GM10248 (cell line): ENCODE measurements at places on chromosomes 4 and X.

GRCh38 chr4:97238956-97239666 lies 904.2 kb downstream of the STPG2 start:
- DNase-seq, result no peak

GRCh38 chr4:75371915-75372314 lies 142.3 kb downstream of the RCHY1 start:
- DNase-seq, result no peak

DNA sequence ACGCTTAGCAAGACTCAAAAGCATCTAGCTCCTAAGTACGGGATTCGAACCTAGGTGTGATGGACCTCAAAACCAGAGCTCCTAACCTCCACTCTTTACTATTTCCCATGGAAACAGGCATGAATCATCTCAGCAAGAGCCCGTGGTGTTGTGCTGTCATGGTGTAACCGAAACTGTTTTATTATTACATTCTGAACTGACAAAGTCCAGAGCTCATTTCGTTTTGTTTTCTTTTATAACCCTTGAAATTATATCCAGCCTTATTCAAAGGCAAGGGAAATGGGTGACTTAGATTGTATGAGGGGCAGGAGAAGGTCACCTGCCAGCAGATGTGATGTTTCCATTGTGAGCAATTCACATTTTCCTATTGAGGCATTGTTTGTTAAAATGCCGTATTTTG lies 301.1 kb downstream of the FRMPD4 start:
- no peak for DNase-seq

DNA sequence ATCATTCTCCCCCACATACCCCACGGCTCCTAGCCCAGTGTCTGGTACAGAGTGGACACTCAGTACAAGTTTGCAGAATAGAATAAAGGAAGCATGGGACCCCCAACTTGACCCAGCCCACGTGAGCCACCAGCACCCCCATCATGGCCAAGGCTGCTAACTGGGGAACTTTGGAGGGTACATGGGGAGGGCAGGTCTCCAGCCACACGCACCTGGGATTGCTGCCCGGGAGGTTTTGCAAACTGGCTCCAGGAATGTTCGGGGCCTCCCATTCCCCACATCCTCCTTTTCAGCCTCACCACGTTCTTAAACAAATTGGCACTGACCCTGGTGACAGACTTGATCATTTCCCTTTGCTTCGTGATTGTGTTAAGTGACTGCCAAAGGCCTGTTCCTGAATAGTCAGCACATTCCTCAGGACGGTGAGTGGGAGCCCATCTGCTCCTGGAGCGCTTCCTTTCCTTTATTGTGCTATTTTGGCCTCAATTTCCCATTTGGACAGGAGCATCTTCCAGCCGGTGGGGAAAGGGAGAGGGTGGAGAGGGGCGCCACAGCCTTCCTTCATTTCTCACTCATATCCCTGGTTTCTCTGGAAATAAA lies 18.7 kb upstream of the XPNPEP2 start:
- no peak for DNase-seq

DNA sequence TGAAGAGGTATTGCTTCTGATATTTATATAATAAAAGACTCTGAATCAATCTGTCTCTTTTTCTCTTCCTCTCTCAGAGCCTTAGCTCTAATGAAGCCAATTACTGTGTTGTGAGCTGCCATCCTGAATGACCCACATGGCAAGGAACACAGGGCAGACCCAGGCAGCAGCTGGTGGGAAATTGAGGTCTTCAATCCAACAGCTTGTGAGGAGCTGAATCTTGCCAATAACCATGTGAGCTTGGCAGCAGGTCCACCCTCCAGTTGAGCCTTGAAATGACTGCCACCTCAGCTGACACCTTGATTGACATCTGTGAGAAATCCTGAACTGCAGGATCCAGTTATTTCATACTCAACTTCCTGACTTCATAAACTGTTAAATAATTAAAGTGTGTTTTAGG lies 149.4 kb downstream of the NDST4 start:
- DNase-seq, result no peak
